ENCODE measurements at places on chromosomes 16 and 17.

- DNase-seq = no peak
Measured at GRCh38 chr16:24598777-24599437, 59.5 kb downstream of the RBBP6 start.

DNA sequence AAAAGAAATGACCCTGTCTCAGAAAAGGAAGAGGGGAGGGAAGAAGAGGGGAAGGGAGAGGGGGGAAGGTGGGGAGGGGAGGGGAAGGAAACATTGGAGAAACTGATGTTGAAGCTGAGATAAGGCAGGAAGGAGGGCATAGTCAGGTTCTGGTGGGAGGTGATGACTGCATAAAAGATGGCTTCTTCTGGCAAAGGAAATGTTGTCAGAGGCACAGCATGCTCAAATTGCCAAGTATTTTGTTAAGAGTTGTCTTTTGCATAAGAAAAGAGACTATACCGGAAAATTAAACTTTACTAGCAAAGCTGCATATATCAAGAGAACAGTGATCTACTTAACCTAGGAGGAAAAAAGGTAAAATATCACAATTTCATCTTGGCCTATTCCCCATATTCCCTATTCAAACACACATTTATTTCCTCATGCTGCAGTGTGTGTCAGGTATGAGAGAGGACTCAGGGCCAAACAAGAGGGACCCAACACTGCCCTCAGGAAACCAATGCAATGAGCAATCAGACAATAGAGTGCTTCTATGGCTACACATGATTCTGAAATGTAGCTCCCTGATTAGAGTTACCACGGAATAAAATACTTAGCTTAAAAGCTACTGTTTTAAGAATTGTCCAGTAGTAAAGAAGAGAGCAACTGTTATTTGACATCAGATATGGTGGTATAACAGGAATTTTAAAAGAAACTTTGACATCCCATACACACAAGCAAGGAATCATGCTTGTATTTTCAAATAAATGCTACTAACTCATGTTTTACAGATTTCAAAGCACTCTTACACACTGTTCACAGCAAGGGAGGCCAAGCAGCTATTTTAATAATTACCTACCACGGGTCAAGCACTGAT lies 80.9 kb downstream of the PARN start:
- no peak for DNase-seq

DNA sequence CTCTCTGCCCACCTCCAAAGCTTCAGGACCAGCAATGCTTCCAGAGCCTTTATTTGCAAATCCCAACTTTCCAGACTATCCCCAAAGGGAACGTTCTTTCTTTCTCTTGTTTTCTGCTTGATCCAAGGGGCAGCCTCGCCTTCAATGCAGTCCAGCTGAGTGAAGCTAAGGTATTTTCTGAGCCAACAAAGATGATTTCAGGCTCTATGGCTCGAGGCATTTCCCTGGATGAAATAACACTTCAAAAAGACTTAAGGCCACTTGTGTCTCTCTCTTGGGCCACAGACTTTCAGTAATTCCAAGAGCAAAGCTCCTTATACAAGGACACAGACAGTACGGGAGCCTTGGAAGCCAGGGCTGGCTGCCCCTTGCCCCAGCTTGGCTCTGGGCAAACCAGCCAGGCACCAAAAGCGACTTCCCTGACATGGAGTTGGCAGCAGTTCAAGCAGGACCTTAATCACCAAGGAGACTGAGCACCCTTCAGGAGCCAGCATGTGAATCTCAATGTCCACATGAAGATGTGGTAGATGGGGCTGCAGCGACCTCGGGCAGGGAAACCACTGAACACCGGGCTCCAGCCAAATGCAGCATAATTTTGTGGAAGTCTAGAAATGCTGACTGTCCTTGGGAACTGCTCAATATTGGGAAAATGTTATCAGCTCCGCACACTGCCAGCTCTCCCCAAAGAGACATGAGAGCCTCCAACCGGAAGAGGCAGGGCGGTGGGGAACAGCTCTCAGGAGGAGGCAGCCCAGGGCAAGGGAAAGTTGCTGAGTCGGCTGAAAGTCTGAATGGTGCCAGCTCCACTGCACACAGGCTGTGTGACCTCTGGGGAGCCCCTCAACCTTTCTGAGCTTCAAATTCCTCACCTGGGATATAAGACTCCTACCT lies 39.0 kb downstream of the TK2 start:
- no peak for DNase-seq

DNA sequence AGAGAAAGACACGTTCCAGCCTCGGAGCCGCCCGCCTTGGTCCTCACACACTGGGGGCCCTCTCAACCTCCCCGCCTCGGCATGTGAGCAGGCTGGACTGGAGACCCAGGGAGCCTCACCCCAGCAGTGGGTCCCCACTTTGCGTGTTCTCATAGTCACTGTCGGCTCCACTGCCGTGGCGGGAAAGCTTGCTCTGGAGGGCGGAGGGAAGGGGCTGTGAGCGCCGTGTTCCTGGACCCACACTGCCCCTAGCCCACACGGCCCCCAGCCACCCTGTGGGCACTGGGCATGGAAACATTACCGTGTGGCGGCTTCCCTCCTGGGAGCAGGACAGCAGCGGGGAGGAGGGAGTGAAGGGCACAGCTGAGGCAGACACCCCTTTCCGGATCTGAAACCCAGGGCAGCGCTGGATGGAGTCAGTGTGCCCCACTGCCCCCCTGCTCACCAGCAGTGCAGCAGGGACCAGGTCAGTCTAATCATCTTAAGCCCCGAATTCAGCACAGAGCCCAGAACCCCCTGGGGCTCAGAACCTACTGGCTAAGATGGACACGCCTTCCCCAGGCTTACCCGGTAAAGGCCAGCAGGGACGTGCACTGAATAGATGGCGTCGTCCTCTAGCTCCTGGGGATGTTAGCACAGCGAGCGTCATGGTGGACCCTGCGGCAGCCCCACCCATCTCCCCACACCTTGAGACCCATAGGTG lies 7.2 kb downstream of the TP53I13 start:
- DNase-seq = no peak

DNA sequence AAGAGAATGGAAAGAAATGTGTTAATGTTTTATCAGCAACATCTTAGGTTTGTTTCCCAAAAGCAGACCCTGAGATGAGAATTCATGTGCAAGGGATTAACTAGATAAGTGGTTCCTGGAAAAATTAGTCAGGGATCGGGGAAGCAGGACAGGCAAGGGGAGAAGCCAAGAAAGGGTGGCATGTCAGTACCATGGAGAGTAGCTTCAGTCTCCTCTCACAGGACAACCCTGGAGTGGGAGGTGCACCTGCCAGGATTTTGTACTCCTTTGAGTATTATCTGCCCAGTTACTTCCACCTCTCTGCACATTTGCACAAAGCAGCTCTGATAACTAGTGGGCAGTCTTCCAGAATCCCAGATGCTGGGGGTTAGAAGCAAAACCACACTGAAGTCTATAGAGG lies 117.0 kb downstream of the RGS9 start:
- DNase-seq = no peak

- no peak for DNase-seq
Measured at GRCh38 chr16:71807905-71808592, 585 bp downstream of the AP1G1 start.

DNA sequence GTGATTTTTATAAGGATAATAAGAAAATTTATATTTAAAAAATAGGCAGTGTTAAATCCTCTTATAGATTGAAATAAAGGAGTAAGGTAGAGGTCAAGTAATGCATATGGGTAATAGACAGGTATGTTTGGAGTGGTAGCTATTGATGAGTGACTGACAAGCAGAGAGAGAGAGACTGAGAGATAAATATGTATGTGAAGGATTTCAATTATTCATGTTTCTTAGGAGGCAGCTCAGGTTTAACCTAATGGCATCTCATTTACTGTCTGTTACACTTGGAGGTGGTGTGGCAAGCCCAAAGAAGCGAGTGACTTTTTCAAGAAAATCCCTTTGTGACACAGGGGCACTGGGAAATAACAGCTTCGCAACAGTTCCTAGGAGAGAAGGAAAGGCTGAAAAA lies 120.2 kb downstream of the KIF2B start:
- DNase-seq = peak; percentile 43

GRCh38 chr17:55830699-55831471 lies 80.0 kb downstream of the PCTP start:
- peak; percentile 87 for DNase-seq

GRCh38 chr16:46763147-46763546 lies 15.0 kb upstream of the MYLK3 start:
- peak; percentile 73 for DNase-seq

DNA sequence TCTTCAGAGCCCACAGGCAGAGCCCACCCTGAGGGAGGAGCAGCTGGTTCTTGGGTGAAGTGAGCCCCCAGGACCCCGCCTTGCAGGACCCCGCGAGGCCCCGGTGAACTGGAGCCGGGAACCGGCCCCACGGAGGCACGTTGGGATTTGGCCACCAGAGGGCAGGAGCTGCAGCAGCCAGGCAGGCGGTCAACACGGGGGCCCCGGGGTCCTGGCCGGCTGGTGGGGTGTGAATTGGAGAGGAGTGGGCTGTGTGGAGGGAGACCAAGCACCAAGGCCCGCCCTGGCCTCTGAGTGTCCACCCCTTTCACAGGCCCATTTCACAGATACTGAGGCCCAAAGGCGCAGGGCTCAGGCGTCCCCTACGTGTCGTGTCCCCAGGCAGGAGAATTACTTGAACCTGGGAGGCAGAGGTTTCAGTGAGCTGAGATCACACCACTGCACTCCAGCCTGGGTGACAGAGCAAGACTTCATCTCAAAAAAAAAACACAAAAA lies 2.2 kb downstream of the DPEP1 start:
- DNase-seq = no peak

DNA sequence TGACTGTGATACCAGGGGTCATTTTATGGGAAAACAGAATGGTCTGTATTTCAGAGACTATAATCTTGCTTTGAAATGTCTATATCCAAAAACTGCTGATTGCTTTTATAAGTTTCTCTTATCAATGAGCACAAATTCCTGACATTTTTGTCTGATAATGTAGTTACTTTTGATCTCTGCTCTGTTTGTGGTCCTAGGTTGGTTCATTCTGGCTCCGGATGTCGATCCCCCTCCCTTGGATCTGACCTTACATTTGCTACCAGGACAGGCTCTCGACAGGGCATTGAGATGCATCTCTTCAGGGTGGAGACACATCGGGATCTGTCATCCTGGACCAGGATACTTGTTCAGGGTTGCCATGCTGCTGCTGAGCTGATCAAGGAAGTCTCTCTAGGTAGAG lies 27.3 kb upstream of the VPS4A start:
- no peak for DNase-seq

DNA sequence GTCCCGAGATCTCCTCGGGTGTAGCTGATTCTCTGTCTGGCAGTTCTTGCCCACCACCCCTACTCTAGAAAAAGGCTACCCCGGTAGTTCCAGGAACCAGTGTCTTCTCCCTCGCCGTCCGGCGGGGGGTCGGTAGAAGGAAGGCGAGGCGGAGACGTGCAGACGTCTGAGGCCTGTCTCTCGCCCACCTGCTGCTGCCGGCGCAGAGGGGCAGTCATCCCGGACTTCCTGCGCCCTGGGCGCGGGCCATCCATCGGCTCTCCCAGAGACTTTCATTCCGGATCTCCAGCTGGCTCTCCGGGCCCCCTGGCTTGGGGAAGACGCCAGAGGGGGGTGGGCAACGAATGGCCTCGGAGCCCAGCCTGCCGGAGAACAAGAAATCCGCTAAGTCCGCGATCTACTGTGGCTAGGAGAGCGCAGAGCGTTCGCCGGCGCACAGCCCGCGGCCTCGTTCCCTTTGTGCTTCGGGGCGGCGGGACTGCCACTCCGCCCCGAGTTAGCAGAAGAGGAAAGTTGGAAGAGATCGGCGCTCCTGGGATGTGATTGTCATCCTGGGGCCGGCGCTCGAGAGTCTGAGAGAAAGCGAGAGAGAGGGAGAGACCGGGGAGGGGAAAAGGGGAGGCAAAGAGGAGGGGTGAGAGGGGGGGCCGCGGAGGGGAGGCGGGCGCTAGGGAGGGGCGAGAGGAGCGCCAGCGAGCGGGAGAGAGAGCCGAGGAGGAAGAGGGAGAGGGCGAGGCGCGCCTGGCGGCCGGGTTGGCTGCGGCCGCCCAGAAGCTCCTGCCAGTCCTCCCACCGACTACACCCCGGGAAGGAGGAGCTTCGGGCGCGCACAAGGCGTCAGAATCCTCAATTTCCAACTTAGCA lies at the start of gene IRX5:
Gene IRX5, plus strand, starts transcription at position 861 of the 864 bp plus-strand sequence. CDS start 334 bp downstream, outside the sequence.
- DNase-seq = peak; percentile 64

Measured in NCI-H524 (cell line).